NCI-H1436 (cell line): ENCODE measurements at places on chromosomes 1 and 21.
A peak's percentile ranks its signal among the peaks of the same experiment; 100 is the strongest.

GRCh38 chr21:42695697-42696380 lies 42.4 kb downstream of the PDE9A start:
- DNase-seq: no peak

DNA sequence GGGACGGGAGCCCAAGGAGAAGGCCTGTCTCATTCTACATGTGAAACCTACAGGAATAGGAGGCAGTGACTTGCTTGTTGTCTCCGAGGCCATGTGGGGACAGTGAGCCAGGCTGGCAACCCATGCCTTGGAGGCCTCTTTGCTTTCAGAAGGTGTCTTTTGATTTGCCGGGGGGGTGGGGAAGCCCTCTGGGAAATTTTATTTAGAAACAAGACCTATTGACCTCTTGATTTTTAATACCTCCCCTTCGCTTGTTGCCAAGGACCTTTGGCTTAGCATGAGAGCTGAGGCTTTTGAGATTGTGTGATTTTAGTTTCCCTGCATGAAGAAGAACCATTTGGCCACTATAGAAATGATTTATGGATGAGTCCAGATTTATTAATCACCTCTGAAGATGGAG lies 4.1 kb downstream of the ARMH1 start:
- no peak for DNase-seq

DNA sequence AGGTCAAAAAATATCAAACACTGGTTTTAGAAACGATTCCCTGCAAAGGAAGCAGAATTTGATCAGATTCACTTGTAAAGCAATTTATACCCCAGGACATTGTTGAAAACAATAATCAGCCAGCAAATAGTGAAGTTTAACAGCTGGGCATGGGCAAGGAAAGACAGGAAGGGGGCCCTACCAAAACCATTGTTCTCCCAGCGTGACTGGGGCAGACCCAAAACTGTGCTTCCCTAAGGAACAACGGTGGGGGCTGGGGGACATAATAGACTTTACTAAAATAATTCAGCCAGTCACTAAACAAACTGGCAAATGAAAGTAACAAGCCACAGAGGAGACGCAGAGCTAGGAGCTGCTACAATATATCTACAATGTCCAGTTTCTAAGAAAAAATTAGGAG lies 100.2 kb downstream of the AHCTF1 start:
- DNase-seq: no peak

- DNase-seq: no peak
Measured at GRCh38 chr21:46626975-46627501, 8.4 kb upstream of the PRMT2 start.

GRCh38 chr1:187641015-187641414 lies 812.3 kb downstream of the PLA2G4A start:
- DNase-seq: no peak

DNA sequence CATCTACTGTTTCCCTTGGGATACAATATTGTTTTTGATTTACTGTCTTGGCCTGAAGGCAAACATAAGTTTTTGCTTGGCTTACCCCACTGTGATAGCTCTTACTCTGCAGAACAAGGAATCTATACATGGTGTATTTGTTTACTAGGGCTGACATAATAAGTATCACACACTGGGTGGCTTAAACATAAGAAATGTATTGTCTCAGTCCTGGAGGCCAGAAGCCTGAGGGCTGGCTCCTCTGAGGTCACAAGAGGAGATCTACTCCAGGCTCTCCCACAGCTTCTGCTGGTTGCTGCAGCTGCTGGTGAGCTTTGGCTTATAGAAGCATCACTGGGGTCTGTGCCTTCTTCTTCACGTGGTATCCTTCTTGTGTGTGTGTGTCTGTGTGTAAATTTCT lies 30.7 kb upstream of the IGSF5 start:
- no peak for DNase-seq

GRCh38 chr1:44512313-44512885 lies 107.3 kb downstream of the RNF220 start:
- DNase-seq: no peak

DNA sequence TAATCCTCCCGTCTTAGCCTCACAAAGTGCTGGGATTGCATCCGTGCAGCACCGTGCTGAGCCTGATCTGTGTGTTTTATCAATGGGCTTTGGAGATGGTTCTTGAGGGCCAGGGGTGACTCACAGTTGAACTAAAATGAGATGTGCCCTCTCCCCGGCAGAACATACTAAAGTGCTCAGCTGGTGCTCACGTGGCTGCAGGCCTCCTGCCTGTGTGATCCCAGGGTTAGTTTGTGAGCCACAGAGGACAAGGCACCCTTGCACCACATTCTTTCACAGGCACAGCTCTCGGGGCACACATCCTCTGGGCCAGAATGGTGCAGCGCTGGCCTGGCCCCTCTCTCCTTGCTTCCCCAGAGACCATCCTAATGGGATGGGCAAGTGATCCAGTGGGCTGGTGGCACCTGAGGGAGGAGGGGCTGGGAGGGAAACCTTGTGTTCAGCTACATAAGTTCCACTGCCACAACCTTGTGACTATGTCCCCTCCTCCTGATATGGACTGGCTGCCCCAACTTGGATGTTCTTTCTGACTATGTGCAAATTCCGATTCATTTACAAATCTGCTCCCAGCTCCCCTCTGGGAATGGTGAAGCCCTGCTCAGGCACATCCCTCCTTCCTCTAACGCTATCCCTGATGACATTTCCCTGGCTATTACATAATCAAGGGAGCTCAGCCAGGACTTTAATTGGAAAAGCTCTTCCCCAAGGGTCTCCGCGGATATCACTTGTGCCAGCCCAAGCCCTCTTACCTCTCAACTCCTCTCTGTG lies 197.0 kb upstream of the EDN2 start:
- DNase-seq: no peak

- no peak for DNase-seq
Measured at GRCh38 chr1:221011145-221011544, 131.9 kb downstream of the HLX start.

GRCh38 chr1:118043624-118044023 lies 114.1 kb downstream of the WDR3 start:
- no peak for DNase-seq

DNA sequence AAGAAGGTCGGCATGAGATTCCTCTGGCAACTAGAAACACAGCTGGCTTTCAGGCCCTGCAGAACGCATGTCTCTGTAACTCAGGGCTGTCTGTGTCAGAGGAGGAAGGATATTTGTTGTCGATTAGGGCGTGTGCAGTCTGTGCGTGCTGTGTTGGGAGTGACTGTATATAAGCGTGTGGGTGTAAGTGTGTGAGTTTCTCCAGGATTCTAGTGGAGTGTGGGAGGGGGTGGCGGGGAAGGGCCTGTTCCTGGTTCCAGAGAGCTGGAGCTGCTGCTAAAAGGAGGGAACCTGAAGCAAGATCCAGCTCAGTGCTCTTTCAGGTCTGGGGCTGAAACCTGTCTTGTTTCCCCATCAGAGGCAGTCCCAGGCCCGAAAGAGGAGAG lies 74.3 kb downstream of the SLC16A1 start:
- DNase-seq: no peak

DNA sequence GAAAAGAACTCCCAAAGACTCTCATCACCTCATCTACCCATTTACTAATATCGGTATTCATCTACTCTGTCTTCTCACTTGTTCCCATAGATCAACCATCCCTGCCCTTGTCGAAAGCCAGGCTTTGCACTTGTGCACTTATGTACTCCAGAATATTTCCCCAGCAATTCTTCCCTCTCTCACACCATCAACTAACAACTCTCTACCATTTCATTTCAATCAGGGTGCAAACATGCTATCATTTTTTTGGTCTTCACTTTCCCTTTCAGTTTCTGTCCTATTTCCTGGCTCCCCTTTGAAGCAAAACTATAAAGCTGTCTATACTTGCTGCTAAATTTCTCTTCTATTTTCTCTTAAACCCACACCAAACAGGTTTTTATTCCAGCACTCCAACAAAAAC lies 6.7 kb downstream of the C1orf105 start:
- DNase-seq: no peak

- DNase-seq: no peak
Measured at GRCh38 chr1:202046748-202047708, 36.6 kb downstream of the ELF3 start.

- DNase-seq: no peak
Measured at GRCh38 chr1:156836041-156836654, 19.5 kb upstream of the SH2D2A start.

DNA sequence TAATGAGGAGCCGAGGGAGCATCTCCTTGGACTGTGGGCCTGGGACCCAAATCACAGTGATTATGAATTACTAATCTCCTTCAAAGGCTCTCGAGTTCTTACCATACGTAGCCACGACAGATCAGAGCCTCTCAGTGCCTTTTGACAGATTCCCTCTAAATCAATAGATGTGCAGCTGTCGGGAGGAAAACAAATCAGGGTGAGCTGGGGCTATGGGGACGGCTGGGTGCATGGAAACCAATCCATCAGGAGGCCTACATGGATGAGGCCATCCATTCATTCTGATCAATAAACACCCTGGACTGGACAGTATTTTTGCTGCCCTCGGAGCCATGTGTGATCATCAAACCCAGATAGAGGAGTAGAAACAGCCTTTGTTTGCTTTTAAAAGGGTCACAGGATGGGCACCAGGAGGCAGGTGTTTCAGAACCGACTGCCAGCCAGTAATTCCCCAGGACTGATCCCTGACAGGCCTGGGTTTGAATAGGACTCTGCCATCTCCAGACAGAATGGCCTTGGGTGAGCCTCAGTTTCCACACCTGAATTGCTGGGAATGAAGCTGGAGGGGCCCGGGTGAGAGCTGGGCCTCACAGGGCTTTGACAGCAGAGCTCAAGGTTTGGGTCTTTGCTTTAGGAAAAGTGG lies 532.8 kb downstream of the MATN1 start:
- DNase-seq: no peak

GRCh38 chr1:228979774-228980173 lies 244.5 kb downstream of the RHOU start:
- no peak for DNase-seq

GRCh38 chr1:65845535-65846060 lies 52.9 kb downstream of the PDE4B start:
- DNase-seq: no peak

DNA sequence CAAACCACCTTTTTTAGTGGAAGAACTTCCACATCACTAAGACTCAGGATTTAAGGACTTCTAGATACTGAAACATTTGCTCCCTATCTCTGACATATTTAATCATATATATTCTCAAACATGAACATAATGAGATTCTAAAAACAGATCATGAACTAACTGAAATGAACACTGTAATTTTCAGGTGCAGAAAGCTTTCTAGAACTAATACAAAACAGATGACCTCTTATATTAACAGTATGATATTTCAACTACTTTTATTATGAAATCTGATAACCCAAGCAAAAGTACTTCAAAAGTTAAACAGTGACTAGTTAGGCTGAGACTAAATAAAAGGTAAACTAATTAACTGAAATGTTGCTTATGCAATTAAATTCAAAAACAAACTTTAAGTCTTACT lies 157.5 kb downstream of the COP1 start:
- no peak for DNase-seq

GRCh38 chr1:155011004-155011416 lies 8.4 kb downstream of the ZBTB7B start:
- no peak for DNase-seq

DNA sequence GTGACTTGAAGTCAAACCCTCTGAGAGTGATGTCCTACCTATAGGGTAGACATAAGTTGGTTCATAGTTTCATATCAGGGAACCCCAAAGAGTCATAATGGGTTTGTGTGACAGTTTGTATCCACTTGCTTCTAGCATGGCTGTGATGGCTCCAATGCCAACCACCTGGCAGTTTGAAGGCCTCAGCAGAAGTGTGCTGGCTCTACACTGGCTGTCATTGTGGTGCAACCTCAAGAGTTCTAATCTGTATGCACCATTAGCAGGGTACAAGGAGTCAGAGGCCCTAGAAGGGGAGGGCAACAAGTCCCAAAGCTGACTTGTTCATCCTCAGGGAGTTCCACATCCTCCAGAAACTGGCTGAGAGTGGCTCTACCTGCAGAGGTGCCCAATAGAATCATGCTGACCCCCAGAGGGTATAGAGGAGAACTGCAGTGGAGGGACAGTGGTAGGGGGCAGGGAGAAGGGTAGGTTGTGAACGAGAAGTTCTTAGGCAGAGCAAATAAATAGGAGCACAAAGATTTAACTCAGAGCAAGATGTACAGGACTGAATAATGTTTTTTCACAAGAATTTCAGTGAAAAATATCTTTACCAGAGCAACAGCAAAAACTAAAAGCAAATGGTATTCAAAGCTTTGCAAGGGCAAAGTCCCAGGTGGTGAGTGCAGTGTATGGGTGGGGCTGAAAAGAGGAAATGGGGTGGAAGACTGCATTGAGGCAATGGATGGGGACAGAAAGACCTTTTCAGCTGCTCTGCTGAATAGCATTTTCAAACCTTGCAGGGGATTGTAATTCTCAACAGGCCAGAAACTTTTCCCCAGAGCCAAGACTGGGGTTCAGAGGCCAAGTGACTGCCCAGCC lies 3.2 kb downstream of the FCRL2 start:
- DNase-seq: no peak

- DNase-seq: peak; percentile 25
Measured at GRCh38 chr1:115098979-115099692, 9.8 kb upstream of the TSPAN2 start.

DNA sequence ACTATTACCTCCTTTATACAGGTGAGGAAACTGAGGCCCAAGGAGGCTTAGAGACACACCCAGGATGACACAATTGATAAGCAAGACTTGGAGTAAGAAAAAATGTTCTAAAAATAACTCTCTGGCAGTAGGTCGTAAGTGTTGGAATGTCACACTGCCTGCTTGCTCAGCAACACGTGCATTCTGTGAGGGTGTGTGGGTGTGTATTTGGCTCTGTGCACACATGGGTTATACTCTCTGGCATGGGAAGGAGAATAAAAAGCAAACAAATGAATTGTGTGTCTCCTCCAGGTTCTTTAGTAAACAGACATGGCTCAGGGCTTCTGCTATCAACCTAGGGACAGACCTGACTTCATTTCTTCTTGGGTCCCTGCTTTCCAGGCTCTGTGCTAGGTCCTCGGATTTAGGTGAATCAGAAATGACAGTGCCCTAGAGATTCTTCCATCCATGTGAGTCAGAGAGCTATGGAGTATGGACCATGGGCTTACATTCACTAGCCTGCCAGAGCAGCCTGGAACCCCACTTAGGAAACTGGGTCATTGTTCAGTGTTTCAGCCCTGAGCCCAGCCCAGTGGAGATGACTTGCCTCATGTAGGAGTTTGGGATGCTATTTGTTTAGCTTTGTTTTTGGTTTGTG lies 72.4 kb downstream of the ELAVL4 start:
- no peak for DNase-seq

- DNase-seq: peak; percentile 60
Measured at GRCh38 chr1:67532452-67533216, 102.4 kb upstream of the SERBP1 start.

DNA sequence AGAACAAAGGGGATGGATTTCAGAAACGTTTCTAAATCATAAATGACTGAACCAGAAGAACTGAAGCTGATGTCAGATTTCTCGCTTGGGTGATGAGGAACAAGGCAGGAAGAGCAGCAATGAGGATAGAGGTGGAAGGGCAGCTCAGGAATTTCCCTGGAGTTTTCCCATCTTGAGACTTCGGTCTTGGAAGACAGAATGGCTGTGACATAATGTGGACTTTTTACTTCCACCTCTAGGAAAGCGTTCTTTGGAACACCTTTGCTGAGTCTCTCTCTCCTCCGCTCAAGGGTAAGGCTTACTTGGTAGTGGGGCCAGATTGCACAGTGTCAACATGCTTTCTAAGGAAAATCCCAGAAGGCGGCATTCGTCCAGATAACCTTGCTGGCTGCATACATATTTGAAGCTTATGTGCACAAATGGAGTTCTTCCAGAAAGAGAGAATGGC lies 36.6 kb downstream of the DEGS1 start:
- DNase-seq: no peak
